Mesenchymal stem cell (in vitro differentiated cells and primary cell): ENCODE measurements at places on chromosomes 1 and 21.

DNA sequence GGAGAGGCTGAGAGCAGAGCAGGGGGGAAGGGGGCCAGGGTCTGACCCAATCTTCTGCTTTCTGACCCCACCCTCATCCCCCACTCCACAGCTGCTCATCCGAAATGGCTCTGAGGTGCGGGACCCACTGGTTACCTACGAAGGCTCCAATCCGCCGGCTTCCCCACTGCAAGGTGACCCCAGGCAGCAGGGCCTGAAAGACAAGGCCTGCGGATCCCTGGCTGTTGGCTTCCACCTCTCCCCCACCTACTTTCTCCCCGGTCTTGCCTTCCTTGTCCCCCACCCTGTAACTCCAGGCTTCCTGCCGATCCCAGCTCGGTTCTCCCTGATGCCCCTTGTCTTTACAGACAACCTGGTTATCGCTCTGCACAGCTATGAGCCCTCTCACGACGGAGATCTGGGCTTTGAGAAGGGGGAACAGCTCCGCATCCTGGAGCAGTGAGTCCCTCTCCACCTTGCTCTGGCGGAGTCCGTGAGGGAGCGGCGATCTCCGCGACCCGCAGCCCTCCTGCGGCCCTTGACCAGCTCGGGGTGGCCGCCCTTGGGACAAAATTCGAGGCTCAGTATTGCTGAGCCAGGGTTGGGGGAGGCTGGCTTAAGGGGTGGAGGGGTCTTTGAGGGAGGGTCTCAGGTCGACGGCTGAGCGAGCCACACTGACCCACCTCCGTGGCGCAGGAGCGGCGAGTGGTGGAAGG lies 17.1 kb upstream of the HDAC1 start:
- no peak for DNase-seq

DNA sequence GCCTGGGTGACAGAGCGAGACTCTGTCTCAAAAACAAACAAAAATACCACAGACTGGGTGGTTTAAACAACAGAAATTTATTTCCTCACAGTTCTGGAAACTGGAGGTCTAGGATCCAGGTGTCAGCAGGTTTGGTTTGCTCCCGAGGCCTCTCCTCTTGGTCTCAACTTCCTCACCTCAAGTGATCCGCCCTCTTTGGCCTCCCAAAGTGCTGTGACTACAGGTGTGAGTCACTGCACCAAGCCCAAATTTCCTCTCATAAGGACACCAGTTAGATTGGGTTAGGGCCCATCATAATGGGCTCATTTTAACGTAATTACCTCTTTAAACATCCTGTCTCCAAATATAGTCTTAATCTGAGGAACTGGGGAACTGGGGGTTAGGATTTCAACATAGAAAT lies 35.5 kb downstream of the MFSD2A start:
- no peak for DNase-seq

- no peak for DNase-seq
These were observed 144.1 kb upstream of the ERRFI1 start for GRCh38 chr1:8170059-8170835.

- no peak for DNase-seq
These were observed 4.1 kb downstream of the SH3BP5L start for GRCh38 chr1:248821641-248822040.

DNA sequence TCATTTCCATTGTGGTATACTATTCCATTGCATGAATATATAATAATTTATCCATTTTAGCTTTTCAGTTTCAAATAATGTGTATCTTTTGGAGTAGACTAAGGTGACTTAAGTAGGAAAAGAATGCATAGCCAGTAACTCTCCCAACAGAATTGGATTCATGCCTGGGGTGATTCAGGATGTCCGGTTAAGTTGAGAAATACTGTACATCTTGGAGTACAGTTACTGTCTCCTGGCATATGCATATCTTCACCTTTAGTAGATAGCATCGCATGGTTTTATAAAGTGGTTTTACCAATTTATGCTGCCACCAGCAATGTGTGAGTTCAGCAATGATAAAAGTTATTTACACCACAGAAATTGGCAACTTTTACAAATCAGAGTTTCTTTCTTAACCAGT lies 18.6 kb upstream of the SLC6A9 start:
- peak; percentile 77 for DNase-seq

DNA sequence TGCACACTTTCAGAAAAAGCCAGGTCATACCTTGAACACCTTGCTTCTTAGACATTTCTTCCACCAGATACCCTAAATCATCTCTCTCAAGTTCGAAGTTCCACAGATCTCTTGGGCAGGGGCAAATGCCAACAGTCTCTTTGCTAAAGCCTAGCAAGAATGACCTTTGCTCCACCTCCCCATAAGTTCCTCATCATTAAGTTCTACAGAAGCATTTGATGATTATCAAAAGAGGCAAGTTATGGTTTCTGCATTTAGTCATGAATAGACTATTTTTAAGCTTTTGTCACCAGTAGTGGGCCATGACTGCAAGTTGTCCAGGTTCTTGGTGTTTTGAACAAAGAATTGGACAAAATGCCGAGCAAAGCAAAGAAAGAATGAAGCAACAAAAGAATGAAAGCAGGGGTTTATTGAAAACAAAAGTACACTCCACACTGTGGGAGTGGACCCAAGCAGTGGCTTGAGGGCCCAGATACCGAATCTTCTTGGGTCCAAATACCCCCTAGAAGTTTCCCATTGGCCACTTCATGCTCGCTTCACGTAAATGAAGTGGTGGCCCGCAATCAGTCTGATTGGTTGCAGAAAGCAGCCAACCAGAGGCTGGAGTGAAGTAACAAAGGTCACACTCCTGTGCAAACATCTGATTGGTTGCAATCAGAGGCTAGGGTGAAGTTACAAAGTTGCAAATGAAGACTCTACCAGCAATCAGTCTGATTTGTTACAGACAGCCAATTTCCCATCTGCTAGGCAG lies 9.8 kb upstream of the EGLN1 start:
- DNase-seq = no peak

GRCh38 chr1:151775894-151776664 lies 12.8 kb upstream of the MRPL9 start:
- no peak for DNase-seq

- no peak for DNase-seq
These were observed 140.6 kb upstream of the HMGB4 start for GRCh38 chr1:33723251-33723650.

GRCh38 chr1:185974367-185975170 lies 240.4 kb downstream of the HMCN1 start:
- no peak for DNase-seq
